Fibroblast of lung (primary cell): ENCODE measurements at places on chromosomes 5 and 9. TPM values are rescaled to one million over a fixed set of nuclear protein-coding genes. Genes with fewer than 3 reads are reported as not detected.

DNA sequence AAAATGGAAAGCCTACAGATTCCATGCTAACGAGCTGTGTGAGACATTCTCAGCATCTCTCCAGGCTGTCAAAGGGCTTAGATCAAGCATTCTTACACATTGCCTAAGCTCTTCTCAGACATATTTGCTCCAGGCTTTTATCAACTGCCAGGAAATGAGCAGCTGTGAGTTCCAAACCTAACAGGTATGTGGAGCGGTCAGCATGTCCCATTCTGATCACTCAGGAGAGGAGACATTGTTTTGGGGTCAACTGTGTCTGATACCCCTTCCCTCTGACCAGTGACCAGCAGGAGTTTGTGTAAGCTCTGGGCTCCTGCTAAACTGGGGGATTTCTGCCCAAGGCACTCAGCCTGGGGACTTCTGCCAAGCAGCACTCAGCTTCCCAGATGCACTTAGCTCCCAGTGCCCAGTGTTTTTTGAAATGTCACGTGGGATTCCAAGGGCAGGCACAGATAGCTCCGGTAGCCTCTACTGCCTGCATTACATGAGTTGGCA is 229.1 kb downstream of the SEC61B start:
- no peaks in the 10 kb centered on the region for H3K27me3 ChIP-seq
- DNase-seq = no peak
- no peaks in the 10 kb centered on the region for H3K36me3 ChIP-seq
- H3K4me1 ChIP-seq = peaks cover 5% of the 10 kb centered on the region
- H3K27ac ChIP-seq = no peak overlapping the region

The GFRA3 gene
- total RNA-seq = not detected in 2 replicates

DNA sequence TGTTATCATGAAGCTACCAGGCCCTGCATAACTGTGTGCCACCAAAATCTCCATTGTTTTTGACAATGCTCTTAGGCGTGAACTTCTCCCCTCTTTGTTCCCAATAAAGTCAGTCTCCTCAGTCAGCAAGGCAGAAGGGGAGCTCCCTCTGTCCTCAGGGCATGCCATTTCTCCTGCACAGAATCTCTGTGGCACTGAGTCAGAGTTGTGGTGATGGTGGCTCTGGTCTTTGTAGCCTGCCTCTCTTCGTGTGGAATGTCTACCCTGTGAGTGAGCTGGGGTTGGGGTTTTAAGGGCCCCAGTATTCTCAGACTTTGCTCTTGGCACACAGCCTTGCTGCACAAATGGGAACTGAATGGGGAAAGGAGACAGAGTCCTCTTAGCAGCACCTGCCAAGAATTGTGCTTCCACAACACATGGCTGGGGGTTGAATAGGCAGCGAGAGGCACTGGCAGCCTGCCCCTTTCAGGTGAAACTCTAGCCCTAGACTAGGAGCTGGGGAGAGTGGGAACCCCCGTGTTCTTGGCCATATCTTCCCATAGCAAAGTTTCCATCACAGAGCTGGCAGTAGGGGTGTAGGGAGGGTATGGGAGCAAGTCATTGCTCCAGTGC is 146.6 kb downstream of the SH3GL2 start:
- no peaks in the 10 kb centered on the region for H3K4me1 ChIP-seq
- H3K36me3 ChIP-seq = no peaks in the 10 kb centered on the region
- no peaks in the 10 kb centered on the region for H3K27me3 ChIP-seq
- no peak for DNase-seq
- no peak overlapping the region for H3K27ac ChIP-seq

- H3K36me3 ChIP-seq = no peaks in the 10 kb centered on the region
- H3K4me1 ChIP-seq = peaks cover 2% of the 10 kb centered on the region
- peak; percentile 92 for DNase-seq
- H3K27ac ChIP-seq = peak within 1 kb of the TSS; percentile 88
Measured at GRCh38 chr9:96449845-96450612, at the start of gene HABP4. Gene HABP4 (plus strand): TSS chr9:96450169. CDS start chr9:96450280, 111 bp downstream.

GRCh38 chr5:38695021-38695958 is 138.8 kb upstream of the LIFR start:
- H3K4me1 ChIP-seq = no peaks in the 10 kb centered on the region
- no peak overlapping the region for H3K27ac ChIP-seq
- no peak overlapping the region for H3K4me3 ChIP-seq
- no peaks in the 10 kb centered on the region for H3K36me3 ChIP-seq

DNA sequence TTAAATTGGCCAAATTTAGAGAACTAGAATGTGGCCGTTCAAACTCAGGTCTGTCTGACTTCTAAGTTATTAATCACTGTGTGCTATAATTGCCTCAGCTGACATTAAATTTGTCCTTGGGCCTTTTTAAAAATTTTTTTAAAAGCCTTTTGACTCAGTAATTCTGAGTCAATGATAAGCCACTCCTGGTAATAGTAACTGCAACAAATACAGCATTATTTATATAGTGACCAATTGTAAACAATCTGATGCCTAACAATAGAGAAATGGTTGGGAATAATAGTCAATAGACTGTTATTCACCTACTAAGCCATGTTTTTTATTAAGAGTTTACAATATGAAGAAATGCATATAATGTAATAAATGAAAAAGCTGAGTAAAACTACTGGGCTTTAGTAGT is 70.9 kb upstream of the FSD1L start:
- DNase-seq = no peak
- no peaks in the 10 kb centered on the region for H3K27me3 ChIP-seq
- no peak overlapping the region for H3K4me3 ChIP-seq
- no peak overlapping the region for H3K27ac ChIP-seq
- H3K4me1 ChIP-seq = no peaks in the 10 kb centered on the region

DNA sequence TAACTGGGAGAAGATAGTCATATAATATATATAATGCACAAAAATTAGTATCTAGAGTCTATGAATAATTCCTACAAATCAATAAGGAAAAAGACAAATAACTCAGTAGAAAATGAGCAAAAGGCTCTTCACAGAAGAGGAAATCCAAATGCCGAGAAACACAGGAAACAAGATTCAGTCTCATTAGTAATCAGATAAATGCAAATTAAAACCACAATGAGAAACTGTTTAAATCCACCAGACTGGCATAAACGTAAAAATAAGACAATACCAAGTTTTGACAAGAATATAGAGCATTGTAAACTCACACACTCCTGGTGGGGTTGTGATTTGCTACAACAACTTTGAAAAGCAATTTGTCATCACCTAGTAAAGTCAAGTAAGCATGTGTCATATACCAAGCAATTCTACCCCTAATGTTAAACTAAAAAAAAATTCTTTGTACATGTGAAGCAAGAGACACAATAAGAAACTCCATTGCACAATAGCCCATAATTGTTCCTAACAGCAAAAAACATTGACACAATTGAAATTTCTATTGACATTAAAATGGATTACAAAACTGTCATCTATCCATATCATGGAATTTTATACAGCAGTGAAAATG is 21.0 kb upstream of the UBLCP1 start:
- H3K4me3 ChIP-seq = no peak overlapping the region
- no peak overlapping the region for H3K27ac ChIP-seq
- H3K4me1 ChIP-seq = no peaks in the 10 kb centered on the region
- H3K36me3 ChIP-seq = no peaks in the 10 kb centered on the region
- H3K27me3 ChIP-seq = no peaks in the 10 kb centered on the region

DNA sequence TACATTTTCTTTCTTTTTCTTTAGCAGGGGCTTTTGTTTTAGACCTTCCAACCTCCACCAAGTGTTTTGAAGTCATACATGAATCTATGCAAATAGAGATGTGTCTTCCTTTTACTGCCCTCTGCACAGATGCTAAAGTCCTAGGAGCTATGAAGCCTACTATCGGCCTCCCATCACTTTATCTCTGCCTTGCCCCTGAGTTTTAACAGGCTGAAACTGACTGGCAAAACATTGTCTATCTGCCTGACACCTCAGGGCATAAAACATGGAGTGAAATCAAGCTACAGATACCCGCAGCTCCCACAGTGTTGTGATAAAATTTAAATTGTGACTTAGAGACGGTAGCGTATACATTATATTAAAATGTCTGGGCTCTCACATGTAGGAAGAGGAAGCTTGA is 604.6 kb upstream of the C9orf72 start:
- H3K27me3 ChIP-seq = no peaks in the 10 kb centered on the region
- H3K36me3 ChIP-seq = no peaks in the 10 kb centered on the region
- DNase-seq = no peak
- no peak overlapping the region for H3K27ac ChIP-seq
- H3K4me1 ChIP-seq = no peaks in the 10 kb centered on the region
